Activated effector memory CD4-positive, alpha-beta T cell treated with Interleukin-2 at 50 U/mL for 16 hours (primary cell): ENCODE measurements at places on chromosomes 6 and 20.

GRCh38 chr6:40986921-40987819 is 51.9 kb downstream of the UNC5CL start:
- no peak for DNase-seq

DNA sequence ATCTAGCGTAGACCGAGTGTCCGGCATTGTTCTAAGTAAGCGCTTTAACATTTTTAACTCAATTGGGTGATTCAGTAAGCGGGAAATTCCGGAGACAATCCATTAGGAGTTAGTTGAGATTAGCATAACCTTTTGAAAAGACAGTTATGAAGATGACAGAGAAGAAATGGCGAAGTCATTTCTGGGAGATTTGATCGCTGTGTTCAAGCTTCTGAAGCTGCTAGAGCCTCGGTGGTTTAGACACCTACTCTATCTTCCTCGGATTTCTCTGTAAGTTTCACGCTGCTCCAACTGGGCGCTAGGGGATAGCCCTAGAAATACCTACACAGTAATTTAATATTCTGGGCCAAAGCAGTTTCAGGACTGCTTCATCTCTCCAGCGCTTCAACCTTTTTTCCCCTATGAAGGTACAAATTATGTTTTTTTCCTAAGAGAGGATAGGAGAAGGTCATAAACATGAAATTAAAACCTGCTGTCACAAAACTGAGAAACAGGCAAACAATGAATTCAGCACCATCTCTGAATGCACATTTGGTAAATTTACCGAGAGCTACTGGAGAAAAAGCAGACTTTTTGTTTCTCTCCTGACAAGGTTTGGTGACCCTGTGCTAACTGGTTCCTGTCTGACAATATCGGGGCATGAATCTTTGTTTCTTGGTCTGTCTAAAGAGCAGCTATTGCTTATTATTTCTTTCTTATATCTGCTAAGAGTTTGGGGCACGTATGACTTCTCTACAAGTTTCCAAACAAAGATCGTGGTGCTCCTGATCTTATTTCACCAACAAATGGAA is 22.4 kb downstream of the ZNF311 start:
- DNase-seq, result no peak

DNA sequence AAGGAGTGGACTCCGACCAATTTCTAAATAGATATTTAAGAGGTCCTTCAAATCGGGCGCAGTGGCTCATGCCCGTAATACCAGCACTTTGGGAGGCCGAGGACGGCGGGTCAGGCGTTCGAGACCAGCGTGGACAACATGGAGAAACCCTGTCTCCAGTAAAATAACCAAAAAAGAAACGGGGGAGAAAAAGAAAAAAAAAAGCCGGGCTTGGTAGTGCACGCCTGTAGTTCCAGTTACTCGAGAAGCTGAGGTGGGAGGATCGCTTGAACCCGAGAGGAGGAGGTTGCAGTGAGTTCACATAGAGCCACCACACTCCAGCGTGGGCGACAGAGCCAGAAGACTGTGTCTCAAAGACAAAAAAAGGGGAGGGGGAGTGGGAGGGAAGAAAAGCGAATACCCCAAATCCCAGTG is 53.3 kb upstream of the HFE start:
- DNase-seq, result no peak

DNA sequence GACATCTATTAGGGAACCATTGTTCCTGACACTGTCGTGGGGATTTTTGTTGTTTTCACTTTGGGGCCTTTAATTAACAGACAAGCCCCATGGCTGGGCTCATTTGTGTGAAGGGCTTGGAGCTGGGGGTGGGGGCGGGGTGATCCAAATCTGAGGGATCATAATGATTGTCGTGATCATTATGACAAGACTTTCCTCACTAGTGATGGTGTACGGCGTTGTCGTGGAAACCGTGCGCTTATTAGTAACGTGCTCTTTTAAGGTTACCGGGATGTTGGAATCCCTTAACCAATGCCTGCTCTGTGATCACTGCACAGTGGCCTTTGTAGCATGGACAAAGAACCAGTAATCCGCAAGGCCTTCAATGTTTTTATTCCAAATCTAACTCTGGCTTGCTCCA is 18.6 kb downstream of the PDYN start:
- DNase-seq, result no peak

GRCh38 chr20:6185268-6185667 is 62.4 kb upstream of the FERMT1 start:
- no peak for DNase-seq

DNA sequence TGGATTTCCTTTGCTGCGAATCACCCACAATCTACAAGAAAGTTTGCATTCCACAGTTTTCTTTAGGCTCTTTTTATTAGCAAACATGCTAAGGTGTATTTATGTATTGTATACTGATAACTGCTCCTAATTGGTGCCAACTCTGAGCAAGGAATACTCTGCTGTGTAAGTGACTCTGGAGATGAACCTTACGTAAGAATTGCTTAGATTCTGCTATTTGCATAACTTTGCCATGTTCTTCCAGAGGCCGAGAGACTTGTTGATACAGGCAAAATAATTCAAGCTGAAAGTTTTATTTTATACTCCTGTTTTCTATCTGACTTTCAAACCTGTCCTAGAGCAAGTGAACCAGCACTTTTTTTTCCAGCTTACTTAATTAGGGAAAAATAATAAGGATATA is 461.3 kb downstream of the GJA1 start:
- no peak for DNase-seq

- DNase-seq, result no peak
Measured at GRCh38 chr20:17848249-17849048, 120.1 kb downstream of the SNX5 start.

DNA sequence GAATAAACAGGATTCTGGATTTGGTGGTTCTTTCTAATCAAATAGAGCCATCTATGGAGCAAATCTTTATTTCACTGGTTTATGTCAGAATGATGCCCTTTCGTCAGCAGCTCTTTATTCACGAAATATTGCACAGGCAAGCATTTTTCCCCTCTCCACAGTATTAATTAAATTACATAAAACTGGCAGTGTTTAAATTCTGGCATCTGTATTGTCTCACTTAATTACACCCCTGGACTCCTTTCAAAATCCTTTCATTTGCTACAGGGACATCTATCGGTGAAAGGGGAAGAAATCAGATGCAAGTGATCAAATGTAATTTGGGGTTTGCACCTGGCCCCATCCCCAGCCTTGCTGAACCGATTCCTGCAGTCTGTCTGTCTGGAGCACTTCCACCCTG is 801.9 kb downstream of the QKI start:
- DNase-seq, result no peak

DNA sequence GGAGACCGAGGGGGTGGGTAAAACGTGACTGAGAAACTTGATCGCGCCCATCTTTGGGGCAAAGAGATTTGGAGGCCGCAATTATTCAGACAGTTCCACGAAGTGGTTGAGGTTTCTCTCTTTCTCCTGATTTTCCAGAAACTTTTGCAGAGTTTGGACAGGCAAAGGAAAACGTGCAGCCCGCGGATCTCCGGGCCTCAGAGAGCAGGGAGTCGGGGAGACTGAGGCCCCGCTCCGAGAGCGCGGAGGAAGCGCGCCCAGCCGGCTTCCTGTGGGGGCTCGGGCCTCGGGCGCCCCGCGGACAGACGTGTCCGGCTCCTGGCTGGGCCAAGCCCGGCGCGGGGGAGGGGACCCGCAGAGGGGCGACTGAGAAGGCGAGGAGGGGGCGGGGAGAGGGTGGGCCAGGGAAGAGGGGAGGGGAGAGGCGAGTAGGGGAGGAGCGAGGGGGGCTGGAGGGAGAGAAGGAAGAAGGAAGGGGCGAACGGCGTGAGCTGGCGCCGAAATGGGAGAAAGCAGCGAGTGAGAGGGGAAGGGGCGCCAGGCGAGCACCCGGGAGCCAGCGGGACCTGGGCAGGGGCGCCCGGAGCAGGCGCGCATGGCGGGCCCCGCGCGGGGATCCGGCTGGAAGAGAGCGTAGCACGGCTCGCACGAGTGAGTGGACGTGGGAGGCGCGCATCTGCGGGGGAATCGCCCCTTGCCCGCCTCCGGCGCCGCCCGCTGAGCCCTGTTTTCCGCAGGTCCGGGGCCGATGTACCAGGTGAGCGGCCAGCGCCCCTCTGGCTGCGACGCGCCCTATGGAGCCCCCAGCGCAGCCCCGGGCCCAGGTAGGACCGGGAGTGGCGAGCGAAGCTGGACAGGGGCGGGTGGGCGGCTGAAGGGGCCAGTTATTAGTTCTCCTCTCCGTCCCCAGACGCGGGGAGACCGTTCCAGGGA is at the start of gene MDFI:
TSS of gene MDFI (plus strand) at position 467 of the 933 bp plus-strand sequence. CDS start at position 749, 282 bp downstream.
- no peak for DNase-seq

DNA sequence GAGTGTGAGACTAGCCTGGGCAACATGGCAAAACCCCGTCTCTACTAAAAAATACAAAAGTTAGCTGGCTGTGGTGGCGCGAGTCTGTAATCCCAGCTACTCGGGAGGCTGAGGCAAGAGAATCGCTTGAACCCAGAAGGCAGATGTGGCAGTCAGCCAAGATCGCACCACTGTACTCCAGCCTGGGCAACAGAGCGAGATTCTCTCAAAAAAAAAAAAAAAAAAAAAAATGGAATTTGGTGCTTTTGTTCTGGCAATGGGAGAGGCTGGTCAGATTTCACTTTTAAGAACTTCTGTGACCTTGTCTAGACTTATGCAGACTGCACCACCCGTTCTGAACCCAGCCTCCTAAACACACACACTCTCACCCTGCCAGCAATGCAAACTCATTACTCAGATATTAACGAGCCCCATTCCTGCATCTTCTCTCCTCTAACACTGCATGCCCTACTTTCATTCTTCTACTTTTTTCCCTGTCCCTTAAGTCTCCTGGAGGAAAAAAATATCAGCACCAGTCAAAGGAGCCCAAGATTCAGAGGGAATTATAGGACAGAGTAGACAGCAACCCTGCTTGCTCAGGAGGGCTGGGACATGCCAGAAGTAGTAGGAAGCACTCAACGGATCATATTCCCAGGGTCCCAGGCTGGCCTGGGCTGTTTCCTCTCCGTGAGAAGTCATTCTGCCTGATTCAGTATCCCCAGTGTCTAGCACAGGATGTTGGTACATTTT is 4.4 kb downstream of the MOCS1 start:
- DNase-seq, result no peak

GRCh38 chr6:38039502-38039901 is 220.0 kb downstream of the ZFAND3 start:
- DNase-seq, result no peak

- no peak for DNase-seq
Measured at GRCh38 chr6:90413396-90413795, 116.8 kb upstream of the BACH2 start.

- no peak for DNase-seq
Measured at GRCh38 chr20:6632187-6632586, 135.3 kb upstream of the BMP2 start.

DNA sequence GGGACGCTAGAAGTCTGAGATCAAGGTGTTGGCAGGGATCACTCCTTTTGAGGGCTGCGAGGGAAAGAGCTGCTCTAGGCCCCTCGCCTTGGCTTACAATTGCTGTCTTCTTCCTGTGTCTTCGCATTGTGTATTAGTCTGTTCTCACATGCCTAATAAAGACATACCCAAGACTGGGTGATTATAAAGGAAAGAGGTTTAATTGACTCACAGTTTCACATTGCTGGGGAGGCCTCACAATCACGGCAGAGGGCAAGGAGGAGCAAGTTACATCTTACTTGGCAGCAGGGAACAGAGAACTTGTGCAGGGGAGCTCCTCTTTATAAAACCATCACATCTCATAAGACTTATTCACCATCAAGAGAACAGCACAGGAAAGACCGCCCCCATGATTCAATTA is 102.5 kb upstream of the ASF1A start:
- DNase-seq, result no peak

GRCh38 chr20:31698803-31699718 is 23.6 kb downstream of the BCL2L1 start:
- no peak for DNase-seq

GRCh38 chr6:3789896-3790558 is 38.5 kb upstream of the PXDC1 start:
- DNase-seq, result no peak

- no peak for DNase-seq
Measured at GRCh38 chr6:63307581-63308246, 12.1 kb downstream of the LGSN start.

- no peak for DNase-seq
Measured at GRCh38 chr6:17439243-17439993, 46.0 kb downstream of the CAP2 start.

DNA sequence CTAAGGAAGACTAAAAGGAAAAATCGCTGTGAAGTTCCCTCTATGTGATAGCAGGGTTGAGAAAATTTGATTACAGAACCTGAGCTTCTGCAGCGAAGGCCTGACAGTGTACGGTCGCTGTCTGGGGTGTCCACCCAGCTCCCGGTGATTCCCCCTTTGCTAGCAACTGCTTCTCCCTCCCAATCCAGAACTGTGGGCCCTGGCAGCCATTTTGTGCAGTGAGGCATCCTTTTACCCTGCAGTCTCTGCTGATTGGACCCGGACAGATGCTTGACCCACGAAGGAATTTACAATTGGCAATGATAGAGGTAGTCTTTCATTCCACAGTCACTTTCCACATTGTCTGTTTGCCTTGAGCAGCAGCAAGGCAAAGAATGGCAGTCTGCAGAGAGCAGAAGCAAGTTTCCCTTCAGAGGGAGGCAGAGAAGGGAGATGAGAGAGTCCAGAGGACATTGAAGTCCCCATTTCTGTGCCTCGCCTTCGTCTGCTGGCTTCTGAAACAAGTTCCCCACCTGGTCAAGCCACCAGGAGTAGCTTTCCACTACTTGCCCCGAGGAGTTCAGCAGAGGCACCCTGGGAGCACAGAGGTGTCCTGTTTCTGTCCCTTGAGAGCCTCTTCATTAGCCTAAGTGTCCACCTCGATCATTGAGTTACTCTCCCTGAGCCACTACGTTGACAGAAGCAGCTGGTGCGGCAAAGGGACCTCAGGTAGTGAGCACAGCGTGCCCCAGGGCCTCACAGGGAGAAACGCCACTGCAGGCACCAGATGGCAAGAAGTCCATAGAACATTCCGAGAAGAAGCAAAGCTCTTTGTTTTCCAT is 370.3 kb downstream of the NRN1 start:
- DNase-seq, result no peak

DNA sequence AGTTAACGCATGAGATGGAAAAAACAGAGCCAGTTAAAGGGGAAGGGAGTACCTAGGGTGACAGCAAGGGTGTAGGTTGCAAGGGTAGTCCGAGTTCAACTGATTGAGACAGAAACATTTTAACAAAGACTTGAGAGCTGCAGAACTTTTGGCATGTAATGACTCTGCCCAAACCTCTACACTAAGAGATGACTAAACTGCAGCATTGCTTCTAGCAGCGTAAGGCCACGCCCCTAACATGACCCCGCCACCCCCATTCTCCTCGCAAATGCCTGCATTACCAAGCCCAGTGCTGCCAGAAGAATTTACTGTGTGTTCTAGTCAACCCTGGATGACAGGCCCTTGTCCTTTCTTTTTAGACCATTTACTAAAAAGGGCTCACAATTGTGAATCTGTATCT is 6.3 kb upstream of the HINT3 start:
- DNase-seq, result no peak
